Skin of body (tissue), 3 donors: ENCODE measurements at places on chromosomes 3 and 15.
A peak's percentile ranks its signal among the peaks of the same experiment; 100 is the strongest.

DNA sequence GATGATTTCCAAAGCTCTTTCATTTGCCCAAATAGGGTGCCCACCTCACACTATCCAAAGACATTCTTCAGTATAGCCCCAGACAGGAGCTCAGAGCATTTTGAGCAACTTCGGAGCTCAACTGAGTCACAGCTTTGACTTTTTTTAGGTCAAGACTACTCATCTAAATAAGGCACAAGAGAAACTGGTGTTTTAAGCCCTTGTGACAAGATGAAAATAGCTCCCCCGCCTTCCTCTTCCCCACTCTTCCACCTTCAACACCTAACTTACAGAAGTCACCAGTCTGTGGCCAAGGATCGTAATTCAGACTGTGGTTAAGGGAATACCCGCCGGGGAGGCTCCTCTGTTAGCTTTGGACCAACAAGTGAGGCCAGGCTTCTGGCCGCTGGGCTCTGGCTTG, 60.4 kb upstream of the CA12 start:
- no peak for DNase-seq

DNA sequence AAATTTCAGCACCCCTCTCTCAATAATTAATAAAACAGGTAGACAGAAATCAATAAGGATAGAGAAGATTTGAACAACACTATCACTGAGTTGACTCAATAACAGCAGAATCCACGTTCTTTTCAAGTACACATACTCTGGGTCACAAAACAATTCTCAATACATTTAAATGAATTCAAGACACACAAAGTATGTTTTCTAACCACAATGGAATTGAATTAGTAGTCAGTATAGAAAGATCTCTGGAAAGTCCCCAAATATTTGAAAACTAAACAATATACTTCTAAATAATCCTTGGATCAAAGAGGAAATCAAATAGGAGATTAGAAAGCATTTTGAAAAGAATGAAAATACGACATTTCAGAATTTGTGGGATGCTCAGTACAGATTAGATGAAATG, 40.0 kb downstream of the TKT start:
- DNase-seq = no peak

GRCh38 chr3:105473521-105474223, 107.0 kb downstream of the ALCAM start:
- DNase-seq = no peak

- DNase-seq = no peak
Observed at GRCh38 chr3:33046521-33046920, 50.4 kb downstream of the GLB1 start.

- no peak for DNase-seq
Observed at GRCh38 chr3:141499965-141500364, 13.1 kb downstream of the RASA2 start.

GRCh38 chr3:138389144-138389601, 40.8 kb downstream of the MRAS start:
- no peak for DNase-seq

DNA sequence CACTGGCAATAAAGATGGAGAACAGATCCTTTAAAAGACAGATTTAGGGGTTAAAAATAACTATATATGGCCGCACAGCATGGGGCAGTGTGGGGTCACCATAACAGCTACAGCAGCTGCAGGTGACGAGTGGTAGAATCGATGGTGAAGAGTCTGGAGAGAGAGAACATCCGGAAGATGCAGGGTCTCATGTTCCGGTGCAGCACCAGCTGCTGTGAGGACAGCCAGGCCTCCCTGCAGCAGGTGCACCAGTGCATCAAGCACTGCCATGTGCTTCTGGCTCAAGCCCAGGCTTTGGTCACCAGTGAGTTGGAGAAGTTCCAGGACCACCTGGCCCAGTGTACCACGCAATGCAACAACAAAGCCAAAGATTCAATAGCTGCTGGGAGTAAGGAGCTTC, 93.7 kb upstream of the IMPG2 start:
- DNase-seq = no peak

GRCh38 chr15:76335307-76336253, 993 bp upstream of the ISL2 start:
- DNase-seq = no peak

GRCh38 chr3:94246171-94246570, 183.3 kb downstream of the NSUN3 start:
- peak; percentile 22 for DNase-seq

DNA sequence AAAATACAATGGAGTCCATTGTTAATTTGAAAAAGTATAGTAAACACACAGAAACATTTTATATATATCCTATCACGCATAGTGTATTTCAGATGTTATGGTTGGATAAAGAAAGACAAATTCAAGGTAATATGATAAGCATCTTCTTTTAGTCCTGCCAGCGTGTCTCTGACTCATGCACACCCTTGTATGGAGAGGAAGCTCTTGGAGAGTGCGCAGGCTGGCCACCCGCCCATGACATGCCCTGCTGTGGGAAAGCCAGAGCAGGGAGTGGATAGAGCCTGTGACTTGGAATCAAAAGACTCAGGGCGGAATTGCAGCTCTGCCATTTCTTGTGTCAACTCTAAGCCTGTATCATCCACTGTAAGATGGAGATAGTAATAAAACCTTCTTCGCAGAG, 23.0 kb upstream of the COPG1 start:
- DNase-seq = no peak

DNA sequence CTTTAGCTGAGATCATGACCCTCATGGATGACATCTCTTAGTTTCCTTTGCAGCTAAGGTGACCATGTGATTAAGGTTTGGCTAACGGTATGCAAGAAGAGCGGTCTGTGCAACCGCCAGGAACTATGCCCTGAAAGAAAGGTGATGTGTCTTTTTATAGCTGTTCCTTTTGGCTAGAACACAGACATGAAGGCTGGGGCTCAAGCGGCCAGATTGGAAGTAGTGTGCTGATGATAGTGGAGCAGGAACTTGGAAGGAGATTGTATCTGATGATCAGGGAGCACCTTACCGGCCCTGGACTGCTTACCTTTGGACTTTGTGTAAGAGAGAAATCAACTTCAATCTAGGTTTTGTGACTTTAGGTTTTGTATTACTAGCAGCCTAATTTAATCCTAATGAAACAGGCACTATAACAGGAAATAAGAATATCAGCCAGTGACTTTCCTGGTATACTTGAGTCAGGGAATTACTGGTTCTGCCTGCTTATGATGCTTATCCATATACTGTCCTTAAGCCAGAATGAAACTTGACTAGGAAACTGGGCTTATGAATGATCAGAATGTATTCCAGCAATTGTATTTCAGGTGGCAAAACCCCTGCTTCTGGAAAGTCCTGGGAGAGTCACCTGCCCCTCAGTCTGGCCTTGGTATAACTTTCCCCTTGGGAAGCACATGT, 164.3 kb upstream of the LRIG1 start:
- DNase-seq = no peak

DNA sequence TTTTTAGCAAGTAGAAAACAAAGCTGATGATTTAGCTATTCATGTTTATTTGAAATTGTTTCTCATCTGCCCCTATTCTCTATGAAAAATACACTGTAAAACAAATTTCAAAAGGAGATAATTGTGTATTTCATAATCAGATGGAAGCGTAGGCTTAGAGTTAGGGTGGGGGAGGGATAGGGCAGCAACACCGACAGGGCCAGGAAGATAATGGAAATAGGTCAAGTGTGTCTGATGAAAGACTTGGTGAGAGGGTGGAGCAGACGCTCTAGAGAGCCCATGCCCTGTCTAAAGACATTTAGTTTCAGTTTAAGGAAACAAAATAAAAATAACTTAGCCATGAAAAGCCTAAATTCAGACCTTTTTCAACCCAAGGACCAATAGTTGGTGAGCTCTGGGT, 51.6 kb upstream of the ARL6 start:
- DNase-seq = no peak

GRCh38 chr15:78837543-78837942, 26.3 kb upstream of the ADAMTS7 start:
- DNase-seq = no peak

GRCh38 chr3:12954891-12955650, 113.7 kb upstream of the RPL32 start:
- peak; percentile 16 for DNase-seq

DNA sequence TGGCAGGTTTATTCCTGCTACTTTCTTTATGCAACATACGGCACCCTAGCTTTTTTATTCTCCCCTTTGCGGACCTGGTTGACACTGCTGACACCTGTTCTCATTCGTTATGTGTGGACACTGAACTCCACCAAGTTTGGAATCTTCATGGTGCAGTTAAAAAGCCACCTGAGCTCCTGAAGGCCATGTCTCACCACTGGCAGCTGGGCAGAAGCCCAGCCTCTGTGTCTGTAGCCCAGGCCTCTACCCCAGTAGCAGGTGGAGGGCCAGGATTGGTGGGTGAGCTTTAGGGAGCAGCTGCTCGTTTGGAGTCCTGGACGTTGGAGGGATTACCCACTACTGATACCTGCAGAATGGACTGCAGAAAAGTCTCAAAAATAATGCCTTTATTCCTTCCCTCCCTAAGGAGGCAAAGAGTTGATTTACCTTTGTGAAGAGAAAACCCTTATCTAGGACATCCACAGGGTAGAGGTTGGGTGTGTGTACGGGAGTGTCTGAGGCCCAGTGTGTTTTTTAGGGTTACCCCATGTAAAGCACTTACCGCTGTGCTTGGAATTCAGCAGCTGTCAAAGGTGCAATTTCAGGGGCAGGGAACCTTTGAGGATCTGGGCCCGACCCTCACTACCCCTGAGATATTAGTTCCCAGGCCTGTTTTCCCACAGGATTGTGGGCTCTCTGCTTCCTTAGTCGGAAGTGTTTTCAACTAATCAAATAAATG, 637 bp upstream of the CCNDBP1 start:
- no peak for DNase-seq

GRCh38 chr3:190718671-190719070, 143.8 kb downstream of the GMNC start:
- DNase-seq = no peak

DNA sequence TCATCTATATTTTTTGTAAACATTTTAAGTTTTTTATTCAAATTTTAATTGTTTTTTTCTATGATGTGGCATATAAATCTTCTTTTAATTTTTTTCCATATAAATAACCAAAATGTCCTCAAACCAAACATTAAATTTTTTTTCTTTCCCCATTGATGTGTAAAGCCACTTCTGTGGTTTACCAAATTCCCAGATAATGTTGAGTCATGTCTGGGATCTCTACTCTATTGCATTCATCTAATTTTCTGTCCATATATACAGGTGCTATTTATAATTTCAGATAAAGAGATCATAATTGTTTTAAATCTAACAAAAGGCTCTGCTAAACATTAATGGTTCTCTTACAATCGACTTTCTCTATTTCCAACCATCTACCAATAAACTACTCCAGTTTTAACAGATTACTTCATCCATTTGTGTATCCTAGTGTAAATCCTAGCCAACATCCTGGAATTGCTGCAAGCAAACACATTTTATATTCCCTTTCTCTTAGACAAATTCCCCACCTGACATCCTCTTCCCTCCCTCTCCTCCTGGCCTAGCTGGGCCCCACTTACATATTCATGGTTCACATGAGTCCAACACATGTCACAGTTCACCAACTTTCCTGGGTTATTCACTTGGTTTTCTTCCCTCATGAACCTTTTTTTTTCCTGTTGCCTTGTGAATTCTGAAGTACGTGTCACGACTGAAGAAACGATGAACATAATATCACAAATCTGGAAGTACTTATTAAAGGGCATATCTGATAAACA, 368.0 kb upstream of the AGTR1 start:
- no peak for DNase-seq

DNA sequence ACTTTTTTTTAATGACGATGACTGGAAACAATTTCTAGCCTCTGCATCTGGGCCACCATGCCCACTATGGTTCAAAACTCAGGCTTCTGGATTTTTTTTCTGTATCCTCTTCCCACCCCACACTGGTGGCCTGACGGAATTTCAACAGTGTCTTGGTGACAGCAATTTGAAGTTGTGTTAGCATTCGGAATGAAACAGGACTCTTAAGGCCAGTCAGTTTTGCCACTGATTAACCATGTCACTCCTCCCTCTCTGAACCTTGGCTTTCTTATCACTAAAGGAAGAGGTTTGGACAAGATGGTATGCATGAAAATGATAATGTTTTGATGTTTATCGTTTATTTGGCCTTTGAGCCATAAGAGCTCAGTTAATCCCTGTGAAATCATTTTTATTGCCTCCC, 41.6 kb upstream of the BDH1 start:
- DNase-seq = no peak

GRCh38 chr3:27714146-27714526, 8.0 kb downstream of the EOMES start:
- no peak for DNase-seq

DNA sequence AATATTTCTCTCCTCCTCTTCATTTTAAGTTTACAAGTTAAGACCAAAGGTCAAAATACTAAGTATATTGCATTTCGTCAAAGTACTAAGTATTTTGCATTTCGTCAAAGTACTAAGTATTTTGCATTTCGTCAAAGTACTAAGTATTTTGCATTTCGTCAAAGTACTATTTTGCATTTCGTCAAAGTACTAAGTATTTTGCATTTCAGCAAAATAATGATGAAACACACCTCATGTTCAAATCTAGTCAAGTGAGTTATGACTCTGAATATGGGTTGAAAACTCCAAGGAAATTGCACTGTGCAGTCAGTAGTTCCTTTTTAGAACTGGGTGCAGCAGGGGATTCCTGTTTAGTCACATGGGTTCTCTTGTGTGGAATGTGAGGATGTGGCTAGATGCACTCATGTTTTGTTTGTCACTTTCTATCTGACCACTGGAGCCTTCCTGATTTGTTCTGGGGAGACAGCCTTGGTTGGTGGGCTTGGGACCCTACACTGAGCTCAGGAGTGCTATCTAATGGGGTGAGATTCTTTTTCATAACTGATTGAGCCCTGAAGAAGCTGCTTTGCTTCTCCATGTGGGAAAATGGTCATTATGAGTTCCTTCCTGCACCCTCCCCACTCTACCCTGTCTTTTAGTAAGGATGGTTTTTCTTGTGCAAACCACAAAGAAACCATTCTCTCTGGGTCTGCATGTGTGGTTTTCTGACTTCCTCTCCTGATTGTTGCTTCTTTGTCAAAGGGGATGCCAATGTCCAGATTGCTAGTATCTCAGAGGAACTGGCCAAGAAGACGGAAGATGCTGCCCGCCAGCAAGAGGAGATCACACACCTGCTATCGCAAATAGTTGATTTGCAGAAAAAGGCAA, 73.4 kb downstream of the CCK start:
- no peak for DNase-seq

DNA sequence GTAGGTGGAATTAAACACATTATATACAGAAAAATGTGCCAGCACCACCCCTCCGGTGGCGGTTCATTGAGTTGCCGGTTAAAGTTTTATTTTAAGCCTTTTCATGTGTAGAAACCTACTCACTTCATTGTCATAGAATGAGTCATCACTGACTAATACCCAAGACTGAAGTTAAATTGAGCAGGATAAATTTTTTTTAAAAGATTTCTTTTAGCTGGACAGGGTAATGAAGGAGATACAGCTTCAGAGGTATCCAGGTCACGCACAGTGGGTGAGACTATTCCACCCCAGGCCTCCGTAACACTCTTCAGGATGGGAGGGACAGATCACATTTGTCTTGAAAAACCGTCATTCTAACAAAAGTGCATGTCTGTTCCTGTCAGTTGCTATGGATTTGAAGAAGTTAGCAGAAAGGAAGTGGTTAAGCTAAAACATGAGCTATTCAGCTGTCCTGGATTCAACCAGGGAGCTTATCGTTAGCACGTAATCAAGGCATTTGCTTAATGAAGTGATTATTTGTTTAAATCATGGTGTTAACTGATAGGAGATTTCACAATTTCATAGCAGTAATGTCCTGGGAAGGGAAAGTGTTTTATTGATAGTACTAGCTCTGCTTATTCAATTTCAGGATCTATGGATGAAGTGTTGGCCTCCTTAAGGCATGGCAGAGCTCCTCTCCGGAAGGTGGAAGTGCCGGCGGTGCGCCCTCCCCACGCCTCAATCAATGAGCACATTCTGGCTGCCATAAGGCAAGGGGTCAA, 23.4 kb downstream of the WHAMM start:
- no peak for DNase-seq
